ENCODE measurements at places on chromosomes 6 and 20.

DNA sequence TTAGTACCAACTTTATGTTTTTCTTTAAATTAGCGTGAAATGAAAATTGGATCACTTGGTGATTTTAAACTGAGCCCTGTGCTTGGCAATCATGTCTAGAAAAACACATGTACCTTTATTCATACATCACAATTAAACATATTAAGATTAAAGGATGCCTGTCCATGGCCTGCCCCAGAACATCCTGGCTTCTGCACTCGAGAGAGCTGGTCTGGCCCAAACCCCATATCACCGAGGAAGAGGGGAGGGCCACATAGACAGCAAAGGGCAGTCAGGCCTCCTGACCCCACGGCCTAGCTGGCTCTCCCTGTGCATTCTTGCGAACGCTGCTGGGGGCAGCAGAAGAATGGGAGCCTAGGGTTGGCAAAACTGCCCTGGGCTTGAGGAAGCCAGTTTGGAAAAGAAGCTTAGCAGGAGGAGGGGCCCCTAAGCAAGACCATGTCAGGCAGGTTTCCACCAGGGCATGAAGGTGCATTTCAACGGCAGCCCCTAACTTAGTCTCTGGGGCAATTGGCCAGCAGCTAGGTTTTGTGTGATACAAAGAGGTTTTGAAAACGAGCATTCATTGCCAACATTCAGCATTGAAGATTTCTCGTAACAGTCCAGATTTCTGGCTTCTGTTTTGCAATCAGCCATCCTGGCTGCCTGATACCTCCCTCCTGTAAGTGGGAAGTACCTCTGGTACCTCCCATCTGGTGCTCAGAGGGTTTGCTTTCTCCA, 8.6 kb downstream of the BPIFB3 start:
- DNase-seq, result no peak

- DNase-seq, result no peak
Measured at GRCh38 chr6:160376445-160376844, 28.3 kb downstream of the SLC22A3 start.

GRCh38 chr6:109760208-109760607, 69.1 kb downstream of the FIG4 start:
- DNase-seq, result no peak

- DNase-seq, result no peak
Measured at GRCh38 chr20:47991875-47992488, 206.7 kb upstream of the SULF2 start.

GRCh38 chr6:113437566-113437965, 419.6 kb upstream of the MARCKS start:
- DNase-seq, result no peak

GRCh38 chr6:41786451-41787218, 859 bp upstream of the TOMM6 start:
- peak; percentile 56 for DNase-seq

DNA sequence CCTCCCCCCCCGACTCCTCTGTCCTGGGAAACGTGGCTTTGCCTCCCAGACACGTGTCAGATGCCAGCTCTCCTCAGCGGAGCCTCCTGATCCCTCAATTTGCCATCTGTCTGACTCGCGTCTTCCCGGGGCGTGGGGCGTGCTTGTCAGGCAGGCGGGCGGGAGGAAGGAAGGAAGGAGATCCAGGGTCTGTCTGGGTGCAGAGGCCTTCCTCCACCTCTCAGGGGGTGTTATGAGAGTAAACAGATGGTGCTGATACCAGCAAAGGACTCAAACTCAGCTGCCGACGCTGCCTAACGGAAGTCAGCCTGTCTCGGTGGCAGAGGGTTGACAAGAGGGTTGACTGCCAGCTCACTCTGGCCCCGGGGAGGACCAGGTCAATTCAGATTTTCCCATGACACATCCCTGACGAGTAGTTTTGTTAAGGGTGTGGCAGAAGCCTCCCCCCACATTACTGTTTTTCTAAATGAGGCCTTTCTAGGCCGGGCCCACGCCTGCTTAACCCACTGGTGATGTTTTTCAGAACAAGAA, 17.0 kb downstream of the UQCC2 start:
- no peak for DNase-seq

Measured in nucleus accumbens (tissue), 56 donors.